ENCODE measurements at places on chromosomes 2 and 18. TPM values are rescaled to one million over a fixed set of nuclear protein-coding genes. Genes with fewer than 3 reads are reported as not detected.

DNA sequence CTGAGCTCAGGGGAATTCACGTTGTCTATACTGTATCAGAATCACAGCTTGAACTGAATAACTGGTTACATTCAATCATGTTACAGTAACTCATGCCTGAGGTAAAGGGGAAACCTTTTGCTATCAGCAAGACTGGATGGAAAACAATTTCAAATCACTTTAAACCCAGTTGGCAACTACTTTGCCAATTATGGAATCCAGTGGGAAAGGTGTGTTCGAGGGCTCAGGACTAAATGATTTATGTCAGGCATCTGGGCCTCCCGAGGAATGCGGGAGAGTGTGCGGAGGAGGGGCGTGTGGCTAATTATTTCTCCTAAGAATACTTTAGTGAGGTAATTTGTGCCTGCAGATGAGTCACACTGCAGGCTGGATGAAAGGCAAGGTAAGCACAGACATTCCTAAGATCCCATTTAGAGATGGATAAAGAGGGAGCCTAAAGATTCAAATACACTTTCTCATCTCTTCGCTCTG lies 100.1 kb downstream of the HRH4 start:
- no peak overlapping the region for H3K4me3 ChIP-seq
- DNase-seq = no peak
- H3K27me3 ChIP-seq = peaks cover 13% of the 10 kb centered on the region

The TMEM18 gene
- total RNA-seq = 39.7 TPM

The CHAC2 gene
- total RNA-seq = 10.7 TPM

- no peak overlapping the region for H3K4me3 ChIP-seq
- no peaks in the 10 kb centered on the region for H3K36me3 ChIP-seq
- no peaks in the 10 kb centered on the region for H3K4me1 ChIP-seq
- no peak overlapping the region for H3K27ac ChIP-seq
- DNase-seq = no peak
Measured at GRCh38 chr18:47490882-47491281, 239.4 kb upstream of the SKOR2 start.

- no peak overlapping the region for H3K27ac ChIP-seq
- H3K4me1 ChIP-seq = peaks cover 9% of the 10 kb centered on the region
- no peak for DNase-seq
- H3K4me3 ChIP-seq = no peak overlapping the region
Measured at GRCh38 chr2:167607731-167608130, 639.7 kb downstream of the STK39 start.
